Stimulated activated CD4-positive, alpha-beta T cell treated with anti-CD3 and anti-CD28 coated beads, Interleukin-4, amount 100 ng/mL, for 1 hour (primary cell): ENCODE measurements at places on chromosomes 1 and 21.

DNA sequence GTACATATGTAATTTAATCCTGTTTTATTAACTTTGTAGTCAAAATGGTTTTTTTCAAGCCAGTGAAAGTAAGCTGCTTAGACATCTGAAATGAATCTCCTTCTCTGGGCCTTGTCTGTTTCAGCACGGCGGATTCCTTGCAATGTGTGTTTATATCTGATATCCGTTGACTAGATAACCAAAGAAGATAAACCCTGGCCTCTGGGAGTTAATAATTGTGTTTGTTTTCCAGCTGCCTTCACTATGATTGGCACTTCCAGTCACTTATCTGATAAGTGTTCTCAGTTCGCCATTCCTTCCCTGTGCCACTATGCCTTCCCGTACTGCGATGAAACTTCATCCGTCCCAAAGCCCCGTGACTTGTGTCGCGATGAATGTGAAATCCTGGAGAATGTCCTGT lies 63.5 kb upstream of the UBE2U start:
- DNase-seq, result no peak

GRCh38 chr1:54835970-54836369 lies 34.8 kb upstream of the TTC22 start:
- DNase-seq, result no peak

GRCh38 chr1:230898144-230898543 lies 29.8 kb upstream of the C1orf198 start:
- DNase-seq, result no peak

GRCh38 chr21:41659791-41660560 lies 106.9 kb downstream of the RIPK4 start:
- DNase-seq, result no peak

DNA sequence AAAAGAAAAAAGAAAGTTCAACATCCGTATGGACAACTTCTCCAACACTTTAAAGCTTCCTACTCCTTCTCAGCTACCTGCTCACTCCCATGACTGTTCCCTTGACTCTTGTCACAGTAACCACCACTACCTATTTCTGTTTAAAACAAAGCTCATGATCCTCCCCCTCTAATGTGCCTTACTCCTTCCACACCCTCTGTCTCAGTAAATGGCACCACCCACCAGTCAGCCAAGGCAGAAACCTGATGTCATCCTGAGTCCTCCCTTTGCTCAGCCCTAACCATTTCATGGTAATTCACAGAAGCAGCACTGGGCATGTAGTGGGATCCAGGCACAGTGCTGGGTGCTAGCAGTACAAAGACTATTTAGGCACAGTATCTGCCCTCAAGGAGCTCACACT lies 63.0 kb upstream of the PPM1J start:
- no peak for DNase-seq

- DNase-seq, result no peak
Observed at GRCh38 chr1:14928886-14929546, 224.5 kb upstream of the TMEM51 start.

- DNase-seq, result no peak
Observed at GRCh38 chr1:218665221-218665620, 320.1 kb downstream of the TGFB2 start.

DNA sequence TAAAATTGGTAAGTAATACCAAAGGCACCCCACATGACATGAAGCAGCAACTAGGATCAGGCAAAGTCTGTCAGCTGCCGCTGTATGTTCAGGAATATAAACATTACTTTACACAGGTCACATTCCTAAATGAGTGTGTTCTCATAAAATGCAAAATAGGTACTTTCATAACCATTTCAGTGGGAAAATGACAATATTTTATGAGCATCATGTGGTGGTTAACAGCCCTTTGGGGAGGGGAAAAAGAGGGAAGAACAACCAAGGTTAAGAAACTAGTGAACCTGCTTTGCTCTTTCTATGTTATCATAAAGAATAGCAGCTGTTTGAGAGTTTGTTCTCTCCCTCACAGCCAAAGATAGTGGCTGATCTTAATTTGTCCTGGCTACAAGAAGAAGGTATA lies 105.4 kb upstream of the LBR start:
- DNase-seq, result no peak

- peak; percentile 29 for DNase-seq
Observed at GRCh38 chr1:36523850-36524249, 41.1 kb upstream of the CSF3R start.

DNA sequence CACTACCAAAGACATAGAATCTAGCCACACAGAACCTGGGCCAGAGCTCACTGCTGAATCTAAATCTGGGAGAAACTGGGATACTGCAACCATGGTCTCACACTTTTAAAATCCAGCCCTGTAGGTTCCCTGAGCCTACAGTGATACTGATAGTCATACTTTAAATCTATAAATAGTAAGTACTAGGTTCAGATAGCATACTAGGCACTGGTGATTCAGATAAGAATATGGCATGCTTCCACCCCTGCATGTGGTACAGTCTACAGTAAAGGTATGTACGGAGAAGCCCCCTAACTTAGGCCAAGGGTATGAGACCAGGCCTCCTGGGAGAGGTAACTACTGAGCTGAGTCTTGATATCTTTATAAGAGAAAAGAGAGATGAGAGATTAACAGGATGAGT lies 193.3 kb upstream of the HMGB4 start:
- no peak for DNase-seq

DNA sequence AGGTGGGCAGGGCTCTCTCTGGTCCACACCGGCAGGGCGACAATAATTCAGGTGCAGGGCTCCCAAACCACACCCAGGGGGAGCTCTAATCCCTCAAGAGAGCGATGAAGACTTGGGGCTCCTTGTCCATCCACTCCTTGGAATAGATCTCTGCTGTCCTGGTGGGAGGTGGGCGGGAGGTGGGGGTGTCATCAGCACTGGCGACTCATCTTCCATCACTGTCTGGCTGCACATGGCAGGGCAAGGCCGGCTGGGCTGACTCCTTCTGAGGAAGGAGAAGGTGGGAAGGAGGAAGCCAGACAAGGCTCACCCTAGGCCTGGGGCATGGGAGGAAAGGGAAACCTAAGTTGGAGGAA lies 29.3 kb downstream of the TNNT2 start:
- peak; percentile 15 for DNase-seq

DNA sequence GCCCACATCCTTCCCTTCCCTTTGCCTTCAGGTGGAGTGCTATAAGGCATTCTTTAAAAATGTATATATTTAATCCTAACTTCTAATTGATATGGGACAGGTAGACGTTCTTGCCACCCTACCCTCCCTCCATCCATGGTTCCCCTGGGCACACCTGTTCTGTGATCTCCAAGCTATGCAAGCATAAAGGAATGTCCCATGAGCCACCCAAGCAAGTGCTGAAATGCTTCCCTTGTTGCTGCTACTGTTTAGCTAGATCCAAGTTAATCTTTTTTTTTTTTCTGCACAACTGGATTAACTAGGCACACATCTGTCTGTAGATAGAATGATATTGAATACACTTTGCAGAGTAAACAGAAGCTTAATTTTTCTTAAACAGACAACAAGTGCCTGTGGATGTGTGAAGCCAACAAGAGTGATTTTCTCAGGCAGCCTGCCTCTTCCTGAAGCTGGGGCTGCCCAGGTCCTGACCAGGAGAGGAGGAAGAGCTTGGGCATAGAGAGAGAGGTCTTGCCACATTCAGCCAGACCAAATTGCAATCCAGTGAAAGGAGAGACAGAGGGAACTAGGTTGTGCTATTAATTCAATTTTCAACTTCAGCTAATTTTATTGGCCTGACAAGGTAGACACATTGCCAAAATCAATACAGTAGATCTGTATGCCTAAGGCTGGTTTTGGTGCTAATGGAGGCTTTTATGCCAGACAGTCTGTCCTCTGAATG lies 28.2 kb upstream of the ATP1B1 start:
- no peak for DNase-seq

- no peak for DNase-seq
Observed at GRCh38 chr1:230750576-230750975, 3.4 kb downstream of the CAPN9 start.

- DNase-seq, result no peak
Observed at GRCh38 chr1:108685529-108685928, 6.6 kb upstream of the PRPF38B start.

- no peak for DNase-seq
Observed at GRCh38 chr1:48654606-48655210, 122.0 kb downstream of the BEND5 start.

DNA sequence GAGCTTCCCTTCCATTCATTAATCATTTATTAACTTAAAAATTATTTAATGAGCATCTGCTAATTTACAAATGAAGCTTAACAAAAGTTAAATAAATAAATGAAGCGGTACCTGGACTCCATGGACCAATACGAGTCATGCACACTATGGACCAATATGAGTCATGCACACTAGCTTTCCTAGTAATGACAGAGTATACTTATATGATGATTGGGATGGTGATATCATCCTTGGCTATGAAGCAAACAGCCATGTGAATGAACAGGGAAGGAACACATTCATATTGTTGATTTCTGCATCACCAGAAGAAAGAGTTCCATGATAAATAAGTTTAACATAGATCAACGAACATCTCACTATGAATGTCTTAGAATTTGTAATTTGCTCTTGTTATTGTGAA lies 109.9 kb downstream of the SPAG17 start:
- no peak for DNase-seq

GRCh38 chr21:39103689-39104088 lies 79.6 kb downstream of the PSMG1 start:
- no peak for DNase-seq

DNA sequence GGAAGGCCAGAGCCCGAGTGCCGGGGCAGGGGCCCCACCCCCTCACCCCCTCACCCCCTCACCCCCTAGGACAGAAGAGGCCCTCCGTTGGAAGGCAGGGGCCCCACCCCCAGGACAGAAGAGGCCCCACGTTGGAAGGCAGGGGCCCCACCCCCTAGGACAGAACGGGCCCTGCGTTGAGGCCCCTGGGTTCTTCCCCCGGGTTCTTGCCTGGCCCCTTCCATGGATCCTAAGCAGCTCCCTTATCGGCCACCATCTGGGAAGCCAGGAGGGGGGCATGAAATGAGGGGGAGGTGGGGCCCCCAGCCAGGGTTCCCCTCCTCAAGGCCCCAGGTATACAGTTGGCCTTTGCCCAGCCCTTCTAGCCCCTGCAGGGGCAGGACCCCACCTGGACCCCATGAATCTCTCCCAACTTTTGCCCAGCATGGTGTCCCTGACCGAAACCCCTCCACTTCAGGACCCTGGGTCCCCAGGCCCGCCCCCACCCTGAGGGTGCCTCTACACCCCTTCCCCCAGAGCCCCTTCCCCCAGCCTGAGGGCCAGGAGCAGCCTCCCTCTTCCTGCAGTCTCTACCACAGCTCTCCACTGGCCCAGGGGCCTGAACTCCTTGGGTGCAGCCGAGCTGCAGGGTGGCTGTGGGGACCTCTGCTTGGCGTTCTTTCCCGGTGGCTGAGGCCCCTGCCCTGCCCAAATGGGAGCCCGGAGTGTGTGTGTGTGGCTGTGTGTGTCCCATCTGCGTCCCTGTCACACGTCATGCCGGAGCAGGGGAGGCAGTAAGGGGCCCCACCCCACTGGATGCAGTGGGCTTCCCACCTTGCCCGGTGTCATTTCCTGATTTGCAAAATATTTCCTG lies 4.3 kb upstream of the VWA1 start:
- no peak for DNase-seq

GRCh38 chr1:223256034-223256433 lies 107.9 kb downstream of the SUSD4 start:
- DNase-seq, result no peak

GRCh38 chr1:87935130-87935529 lies 606.5 kb downstream of the LMO4 start:
- DNase-seq, result no peak

- no peak for DNase-seq
Observed at GRCh38 chr21:36891692-36892091, 74.8 kb downstream of the HLCS start.

DNA sequence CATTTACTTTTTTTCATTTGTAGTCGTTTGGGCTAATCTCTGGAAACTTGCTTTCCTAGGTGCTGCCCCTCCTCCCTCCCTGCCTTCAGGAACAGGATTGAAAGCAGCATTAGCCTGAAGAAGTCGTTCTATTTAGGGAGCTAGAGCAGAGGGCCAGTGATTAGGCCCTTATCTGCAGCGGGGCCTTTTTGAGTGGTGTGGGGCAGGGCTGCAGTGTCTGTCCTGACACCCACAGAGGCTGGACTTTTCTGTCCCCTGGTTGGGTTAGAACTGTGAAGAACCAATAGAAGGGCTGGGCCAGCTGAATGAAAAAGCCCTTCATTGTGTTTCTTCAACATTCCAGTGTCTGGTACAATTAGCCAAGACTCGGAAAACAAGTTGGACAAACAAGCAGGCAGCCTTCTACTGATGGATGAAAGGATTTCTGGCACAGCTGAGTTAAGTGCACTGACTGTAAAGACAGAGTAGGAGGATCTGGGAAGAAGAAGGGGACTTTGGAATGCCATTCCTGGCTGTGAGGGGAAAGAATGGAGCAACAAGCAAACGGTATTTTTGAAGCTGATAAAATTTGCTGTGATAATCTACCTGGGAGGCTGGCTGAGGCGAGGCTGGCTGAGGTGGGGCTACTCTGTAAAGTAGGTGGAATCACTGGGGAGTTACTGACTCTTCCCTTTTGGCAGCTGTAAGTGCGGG lies 9.7 kb downstream of the MACF1 start:
- DNase-seq, result no peak

DNA sequence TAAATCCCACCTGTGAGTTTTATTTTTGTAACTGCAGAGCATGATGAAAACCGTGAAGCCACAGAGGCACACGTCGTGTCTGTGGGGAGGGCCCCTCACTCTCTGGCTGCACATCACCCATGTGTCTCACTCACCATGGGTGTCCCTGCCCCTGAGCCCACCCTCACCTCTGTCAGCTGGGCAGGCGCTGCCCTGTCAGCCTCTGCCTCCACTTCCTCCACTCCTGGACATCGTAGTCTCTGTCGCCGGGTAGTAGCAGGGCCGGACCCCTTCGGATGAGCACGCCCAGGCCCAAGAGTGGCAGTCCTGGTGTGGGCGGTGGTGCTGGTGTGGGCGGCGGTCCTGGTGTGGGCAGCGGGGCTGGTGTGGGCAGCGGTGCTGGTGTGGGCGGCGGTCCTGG lies 37.3 kb downstream of the COL18A1 start:
- DNase-seq, result no peak

GRCh38 chr1:3237570-3237969 lies 168.6 kb downstream of the PRDM16 start:
- DNase-seq, result no peak

GRCh38 chr1:65339866-65340468 lies 30.6 kb downstream of the DNAJC6 start:
- DNase-seq, result no peak

GRCh38 chr1:113977906-113978305 lies 1.4 kb upstream of the OLFML3 start:
- no peak for DNase-seq

- DNase-seq, result no peak
Observed at GRCh38 chr1:12147201-12147701, 19.5 kb upstream of the TNFRSF1B start.

GRCh38 chr21:41673596-41674335 lies 93.1 kb downstream of the RIPK4 start:
- DNase-seq, result no peak
